Hematopoietic multipotent progenitor cell (in vitro differentiated cells): ENCODE measurements at places on chromosomes 5 and 9.
A peak's percentile ranks its signal among the peaks of the same experiment; 100 is the strongest.

- no peak for DNase-seq
Measured at GRCh38 chr5:71684309-71684708, 34.8 kb upstream of the CARTPT start.

- no peak for DNase-seq
Measured at GRCh38 chr5:74490814-74491213, 149.7 kb downstream of the ENC1 start.

DNA sequence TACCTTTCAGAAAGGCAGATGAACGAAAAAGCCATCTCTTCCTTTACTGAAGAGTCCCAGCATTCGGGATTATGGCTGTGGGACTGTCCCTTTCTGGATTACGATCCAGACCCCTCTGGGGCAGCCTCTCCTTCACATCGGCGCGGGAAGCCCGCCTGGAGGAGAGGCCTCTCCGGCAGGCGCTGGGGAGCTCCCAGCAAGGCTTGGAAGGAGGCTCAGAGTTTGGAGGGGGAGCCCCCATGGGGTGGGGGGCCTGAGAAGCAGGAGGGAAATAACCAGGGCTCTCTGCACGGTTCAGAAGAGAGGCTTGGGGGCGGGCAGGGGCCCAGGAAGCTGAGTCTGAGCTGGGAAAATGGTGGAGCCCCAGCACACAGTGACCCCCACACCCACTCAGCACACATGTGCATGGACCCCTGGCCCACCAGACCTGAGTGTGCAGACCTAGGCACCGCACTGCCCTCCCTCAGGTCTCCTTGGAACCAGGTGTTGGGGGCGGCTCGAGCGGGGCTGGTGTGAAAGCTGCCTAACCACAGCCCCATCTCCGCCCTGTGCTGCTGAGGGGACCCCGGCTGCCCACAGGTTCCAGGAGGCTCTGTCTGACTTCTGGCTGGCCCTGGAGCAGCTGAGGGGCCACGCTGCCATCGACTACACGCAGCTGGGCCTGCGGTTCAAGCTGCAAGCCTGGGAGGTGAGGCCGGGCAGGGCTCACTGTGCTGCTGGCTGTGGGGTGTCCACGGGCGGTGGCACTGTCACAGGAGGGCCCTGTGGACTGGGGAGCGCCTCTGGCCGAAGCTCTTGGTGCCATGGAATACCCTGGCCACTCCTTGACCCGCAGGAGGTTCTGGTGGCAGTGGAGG lies 4.5 kb downstream of the NOXA1 start:
- no peak for DNase-seq

GRCh38 chr5:178163772-178164735 lies 10.4 kb upstream of the NHP2 start:
- peak; percentile 86 for DNase-seq

DNA sequence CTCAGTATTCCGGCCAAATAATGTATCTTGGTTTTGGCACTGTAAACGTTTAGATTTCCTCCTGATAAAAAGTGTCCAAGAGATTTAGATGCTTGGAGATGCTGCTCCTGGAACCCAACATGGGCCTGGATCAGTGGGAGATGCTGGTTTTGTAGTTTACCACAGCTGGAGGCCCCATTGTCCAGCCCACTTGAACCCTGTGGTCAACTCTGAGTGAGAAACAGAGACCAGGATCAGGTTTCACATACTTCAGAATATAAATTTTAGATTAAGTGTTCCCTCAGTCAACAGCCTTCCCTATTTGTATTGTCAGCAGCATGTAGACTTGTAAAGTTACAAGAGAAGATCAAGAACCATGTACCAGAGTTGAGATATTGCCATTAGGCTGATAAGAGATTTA lies 144.7 kb upstream of the C9orf72 start:
- DNase-seq = no peak

DNA sequence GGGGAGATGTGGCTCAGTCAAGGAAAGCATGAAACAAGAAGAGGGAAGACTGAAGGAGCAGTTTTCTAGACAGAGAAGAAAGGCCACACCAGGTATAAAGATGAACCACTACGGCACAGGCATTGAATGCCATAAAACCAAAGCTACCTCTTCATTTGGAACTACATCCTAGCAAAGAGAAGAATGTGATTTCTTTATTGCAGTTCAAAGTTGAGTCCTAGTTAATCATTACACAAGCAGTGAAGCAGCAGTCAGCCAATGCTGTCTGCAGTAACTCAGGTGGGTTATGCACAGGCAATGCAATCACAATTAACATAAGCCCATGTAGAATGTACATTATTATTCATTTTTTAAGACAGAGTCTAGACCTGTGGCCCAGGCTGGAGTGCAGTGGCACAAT lies 21.7 kb upstream of the PCAT7 start:
- no peak for DNase-seq

DNA sequence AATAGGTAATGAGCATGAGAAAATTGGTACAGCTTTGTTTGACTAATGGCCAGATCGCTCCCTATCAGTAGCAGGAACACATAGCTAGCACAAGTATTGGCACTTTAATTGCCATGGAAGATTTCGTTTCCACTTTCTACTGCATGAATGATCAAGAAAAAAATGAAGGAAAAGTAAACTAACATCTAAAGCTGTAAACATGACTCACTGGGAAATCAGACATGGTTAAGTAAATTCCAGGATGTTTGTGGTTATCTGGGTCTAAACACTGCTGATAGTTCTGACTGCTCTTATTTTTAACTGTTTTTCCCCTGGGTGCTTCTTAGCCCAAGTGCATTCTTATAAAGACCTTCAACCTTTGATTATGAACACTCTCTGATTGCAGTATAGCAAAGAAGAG lies 388.9 kb downstream of the NR2F1-AS1 start:
- no peak for DNase-seq

DNA sequence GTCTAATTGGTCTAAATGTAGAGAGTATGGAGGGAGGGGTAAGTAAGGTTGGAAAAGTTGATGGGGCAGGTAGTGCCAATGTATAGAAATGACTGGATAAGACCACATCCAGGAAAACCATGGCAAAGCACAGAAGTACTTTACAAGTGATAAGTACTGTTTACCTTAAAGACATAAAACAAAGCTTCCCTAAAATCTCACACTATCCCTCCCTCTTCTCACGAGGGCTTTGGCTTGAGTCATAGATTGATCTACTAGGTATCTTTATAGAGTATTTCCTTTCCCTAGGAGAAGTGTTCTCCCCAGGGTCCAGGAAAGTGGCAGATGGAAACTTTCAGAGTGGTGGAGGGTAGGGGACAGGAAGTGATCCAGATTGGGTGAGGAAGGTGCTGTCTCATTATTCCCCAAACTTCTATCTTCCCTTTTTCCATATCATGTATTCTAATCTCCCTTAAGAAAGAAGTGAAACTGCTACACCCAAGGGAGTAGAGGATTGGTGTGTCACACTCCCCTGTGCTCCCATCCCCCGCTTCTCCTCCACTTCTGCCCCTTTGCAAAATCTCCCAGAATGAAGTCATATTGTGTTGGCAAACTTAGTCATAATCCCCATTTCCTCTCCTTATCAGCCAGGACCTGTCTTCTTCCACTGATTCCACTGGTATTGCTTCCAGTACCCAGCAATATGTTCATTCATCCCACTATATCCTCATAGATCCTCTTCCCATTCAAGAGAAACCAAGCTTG lies 14.6 kb downstream of the IL33 start:
- DNase-seq = no peak

GRCh38 chr9:101791533-101791932 lies 53.1 kb upstream of the GRIN3A start:
- DNase-seq = no peak

GRCh38 chr5:52673495-52673894 lies 114.2 kb upstream of the ITGA1 start:
- DNase-seq = no peak

GRCh38 chr9:134618163-134618832 lies 23.3 kb upstream of the COL5A1 start:
- no peak for DNase-seq

- DNase-seq = peak; percentile 39
Measured at GRCh38 chr5:127959152-127959764, 124.3 kb upstream of the SLC12A2 start.

DNA sequence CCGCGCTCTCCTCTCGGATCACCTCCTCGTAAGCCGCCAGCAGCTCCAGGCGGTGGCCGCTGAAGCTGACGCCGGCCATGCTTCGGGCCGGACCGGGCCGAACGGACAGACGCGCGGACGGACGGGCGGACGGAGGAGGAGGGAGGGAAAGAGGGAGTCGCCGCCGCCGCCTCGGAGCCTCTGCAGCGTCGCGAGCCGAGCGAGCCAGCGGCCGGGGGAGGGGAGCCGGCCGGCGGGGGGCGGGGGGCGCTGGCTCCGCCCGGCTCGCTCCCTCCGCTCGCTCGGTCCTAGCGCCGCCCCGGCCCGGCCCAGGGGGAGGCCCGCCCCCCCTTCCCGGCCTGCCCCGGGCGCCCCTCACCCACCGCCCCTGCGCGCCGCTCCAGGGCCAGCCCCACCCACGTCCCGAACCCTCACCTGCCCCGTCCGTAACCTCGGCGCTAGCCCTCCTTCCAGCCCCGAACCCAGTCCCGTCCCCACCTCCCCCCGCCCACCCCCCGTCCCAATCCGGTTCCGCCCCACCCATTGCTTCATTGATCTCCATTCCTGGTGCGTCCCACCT lies at the start of gene DBN1:
Gene DBN1, minus strand, starts transcription at position 192 of the 559 bp plus-strand sequence. Its CDS starts 113 bp downstream, at position 79.
- DNase-seq = no peak
